Muscle of arm (tissue), 14 donors: ENCODE measurements at places on chromosomes 11 and 22.

- peak; percentile 46 for DNase-seq
Measured at GRCh38 chr11:40280159-40281051, 1179.0 kb downstream of the LRRC4C start.

DNA sequence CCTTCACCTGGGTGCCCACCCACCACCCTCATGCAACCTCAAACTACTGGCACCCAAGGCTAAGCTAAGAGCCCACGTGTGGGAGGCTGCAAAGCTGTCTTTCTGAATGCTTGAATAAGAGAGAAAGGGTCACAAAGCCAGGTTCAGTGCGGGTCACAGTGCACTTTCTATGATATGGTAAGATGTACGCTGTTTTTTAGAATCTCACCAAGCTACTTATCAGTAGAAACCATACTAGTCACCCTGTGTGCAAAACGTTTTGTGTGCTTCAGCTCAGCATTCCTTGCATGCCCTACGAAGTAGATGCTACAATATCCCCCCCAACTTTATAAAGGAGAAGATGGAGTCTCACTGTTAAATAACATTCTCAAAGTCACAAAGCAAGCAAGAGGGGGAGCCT, 14.9 kb downstream of the P2RX3 start:
- DNase-seq: no peak

DNA sequence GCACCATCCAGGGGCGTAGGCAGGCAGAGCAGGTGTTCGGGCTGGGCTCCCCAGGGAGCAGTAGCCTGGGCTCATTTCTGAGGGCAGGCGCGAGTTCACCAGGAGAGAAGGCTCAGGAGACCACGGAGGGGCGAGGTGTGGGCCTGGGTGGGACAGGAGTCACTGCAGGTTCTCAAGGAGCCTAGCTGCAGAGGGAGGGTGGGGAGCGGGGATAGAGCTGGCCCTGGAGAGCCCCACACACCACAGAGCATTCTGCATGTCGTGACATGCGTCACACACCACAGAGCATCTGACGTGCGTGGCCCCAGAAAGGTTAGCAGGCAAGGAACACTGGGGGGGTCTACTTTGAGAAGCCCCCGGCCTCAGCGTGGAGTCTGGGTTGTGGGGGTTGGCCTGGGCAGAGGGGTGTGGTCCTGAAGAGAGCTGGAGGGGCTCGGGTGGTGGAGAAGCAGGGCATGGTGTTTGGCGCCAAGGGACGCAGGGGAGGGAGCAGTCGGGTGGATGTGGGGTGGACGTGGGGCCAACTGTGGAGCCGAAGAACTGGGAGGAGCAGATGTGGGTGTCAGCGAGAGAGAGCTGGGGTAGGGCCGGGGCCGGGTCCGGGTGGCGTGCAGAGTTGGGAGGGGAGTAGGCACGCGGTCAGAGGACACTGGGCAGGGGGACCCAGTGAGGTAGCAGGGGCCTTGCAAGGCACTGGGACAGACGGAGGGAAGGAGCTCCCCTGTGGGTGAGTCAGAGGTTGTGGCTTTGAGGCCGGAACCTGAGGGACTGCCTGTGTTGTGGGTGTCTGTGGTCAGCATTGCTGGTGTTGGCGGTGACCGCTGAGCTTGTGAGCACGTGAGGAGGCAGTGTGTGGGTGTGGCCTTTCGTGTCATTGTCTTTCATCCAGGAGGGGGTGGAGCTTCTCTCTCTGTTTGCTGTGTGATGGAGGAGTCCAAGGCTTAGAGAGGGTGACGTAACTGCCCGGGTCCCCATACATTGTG, 25.5 kb downstream of the CTTN start:
- DNase-seq: no peak

GRCh38 chr11:120249279-120250262, 9.6 kb downstream of the POU2F3 start:
- peak; percentile 48 for DNase-seq

GRCh38 chr11:85572056-85572455, 55.1 kb downstream of the DLG2 start:
- DNase-seq: no peak

DNA sequence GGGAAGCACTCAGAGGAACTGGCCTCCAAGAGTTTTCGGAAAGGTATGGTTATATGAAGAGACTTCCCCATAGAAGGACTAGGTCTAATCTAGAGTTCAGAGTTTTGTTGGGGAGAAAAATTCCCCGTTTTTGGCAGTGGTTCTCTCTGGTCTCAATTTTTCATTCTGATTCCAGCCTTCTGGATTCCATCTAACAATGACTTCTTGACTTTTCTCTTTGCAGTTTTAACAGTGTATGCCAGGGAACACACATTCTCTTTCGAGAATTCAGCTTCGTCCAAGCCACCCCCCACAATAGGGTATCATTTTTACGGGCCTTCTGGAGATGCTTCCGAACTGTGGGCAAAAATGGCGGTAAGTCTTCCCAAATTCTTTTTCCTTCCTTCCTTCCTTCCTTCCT, 115.6 kb downstream of the CSTPP1 start:
- DNase-seq: no peak

DNA sequence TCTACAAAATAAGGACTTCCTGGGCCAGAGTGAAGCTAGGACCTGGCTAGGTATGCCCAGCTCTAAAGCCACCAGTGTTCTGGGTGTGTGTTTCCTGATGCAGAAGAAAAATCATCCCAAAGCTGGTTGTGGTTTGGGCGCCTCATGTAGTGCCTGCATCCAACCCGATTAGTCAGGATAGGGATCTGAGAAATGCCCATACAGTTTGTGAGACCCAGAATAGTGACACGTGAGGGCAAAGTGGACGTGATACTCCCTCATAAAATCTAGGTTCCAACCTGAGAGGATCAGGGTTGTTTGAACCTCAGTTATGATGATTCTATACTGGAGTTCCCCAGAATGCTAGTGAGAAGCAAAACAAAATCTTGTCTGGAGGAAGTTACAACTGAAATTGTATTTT, 238.4 kb downstream of the TBC1D22A start:
- DNase-seq: no peak

GRCh38 chr11:70145071-70145470, 58.0 kb upstream of the FADD start:
- no peak for DNase-seq

DNA sequence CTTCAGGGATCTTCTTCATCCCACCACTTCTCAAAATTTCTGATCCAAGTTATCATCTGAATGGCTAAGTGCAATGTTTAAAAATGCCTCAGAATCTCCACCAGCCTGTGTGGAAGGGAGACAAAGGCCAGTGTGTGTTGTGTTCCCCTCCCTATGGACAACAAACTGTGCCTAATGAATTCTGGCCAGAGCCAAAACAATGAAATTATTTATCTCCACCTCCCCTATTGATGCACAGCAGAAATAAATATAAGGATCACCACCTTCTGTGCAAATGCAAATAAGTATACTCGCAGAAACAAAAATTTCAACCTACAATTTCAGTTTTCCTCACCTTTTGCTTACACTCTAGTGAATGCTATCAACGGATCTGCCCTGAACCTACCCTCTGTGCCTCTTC, 75.8 kb downstream of the GAB2 start:
- no peak for DNase-seq

GRCh38 chr11:72162891-72163492, 27.5 kb downstream of the FOLR3 start:
- DNase-seq: no peak
